ENCODE measurements at places on chromosomes 7 and 10.

GRCh38 chr10:74179111-74179710, 28.2 kb downstream of the ADK start:
- no peak for DNase-seq

- no peak for DNase-seq
These were observed 149.3 kb upstream of the YAE1 start for GRCh38 chr7:39416866-39417265.

GRCh38 chr10:31961277-31962074, 32.8 kb upstream of the ARHGAP12 start:
- no peak for DNase-seq

- DNase-seq, result no peak
These were observed 567.6 kb downstream of the PTPRN2 start for GRCh38 chr7:158019726-158020705.

DNA sequence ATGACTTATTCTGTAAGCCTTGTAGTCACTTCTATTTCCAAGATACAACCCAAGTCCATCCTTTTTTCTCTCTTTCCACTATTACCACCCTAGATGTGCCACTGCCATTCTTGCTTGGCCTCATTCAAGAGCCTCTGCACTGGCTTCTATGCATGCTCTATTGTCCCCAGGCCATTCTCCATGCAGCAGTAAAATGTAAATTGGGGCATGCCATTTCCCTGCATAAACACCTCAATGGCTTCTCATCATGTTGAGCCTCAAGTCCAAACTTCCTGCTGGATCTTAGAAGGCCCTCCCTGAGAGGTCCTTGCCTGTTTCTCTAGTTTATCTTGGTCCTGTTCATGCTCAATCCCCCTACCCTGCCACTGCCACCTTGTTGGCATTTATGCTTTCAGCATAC, 23.2 kb upstream of the WDFY4 start:
- no peak for DNase-seq

- no peak for DNase-seq
These were observed 6.5 kb downstream of the INPP5A start for GRCh38 chr10:132543916-132544743.
